ENCODE measurements at places on chromosomes 5 and 9.

- no peak for DNase-seq
Measured at GRCh38 chr5:94621763-94622162, 3.3 kb downstream of the SLF1 start.

DNA sequence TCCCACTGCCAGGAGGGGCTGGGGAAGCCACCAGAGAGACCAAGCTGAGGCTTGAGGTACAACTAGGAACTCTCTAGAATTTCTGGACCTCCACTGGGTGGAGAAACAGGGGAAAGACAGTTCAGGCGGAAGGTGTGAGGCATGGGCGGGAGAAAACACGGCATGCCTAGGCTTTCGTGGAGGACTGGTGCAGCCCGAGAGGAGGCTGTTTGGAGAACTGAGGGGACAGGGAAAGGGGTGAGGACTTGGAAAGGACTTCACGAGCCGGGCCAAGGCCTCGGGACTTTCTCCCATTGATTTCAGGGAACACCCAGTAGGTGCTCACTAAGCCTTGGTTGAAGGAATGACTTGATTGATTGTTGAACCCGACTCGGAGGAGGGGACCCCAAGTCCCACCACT lies 9.5 kb upstream of the ADGRD2 start:
- no peak for DNase-seq

DNA sequence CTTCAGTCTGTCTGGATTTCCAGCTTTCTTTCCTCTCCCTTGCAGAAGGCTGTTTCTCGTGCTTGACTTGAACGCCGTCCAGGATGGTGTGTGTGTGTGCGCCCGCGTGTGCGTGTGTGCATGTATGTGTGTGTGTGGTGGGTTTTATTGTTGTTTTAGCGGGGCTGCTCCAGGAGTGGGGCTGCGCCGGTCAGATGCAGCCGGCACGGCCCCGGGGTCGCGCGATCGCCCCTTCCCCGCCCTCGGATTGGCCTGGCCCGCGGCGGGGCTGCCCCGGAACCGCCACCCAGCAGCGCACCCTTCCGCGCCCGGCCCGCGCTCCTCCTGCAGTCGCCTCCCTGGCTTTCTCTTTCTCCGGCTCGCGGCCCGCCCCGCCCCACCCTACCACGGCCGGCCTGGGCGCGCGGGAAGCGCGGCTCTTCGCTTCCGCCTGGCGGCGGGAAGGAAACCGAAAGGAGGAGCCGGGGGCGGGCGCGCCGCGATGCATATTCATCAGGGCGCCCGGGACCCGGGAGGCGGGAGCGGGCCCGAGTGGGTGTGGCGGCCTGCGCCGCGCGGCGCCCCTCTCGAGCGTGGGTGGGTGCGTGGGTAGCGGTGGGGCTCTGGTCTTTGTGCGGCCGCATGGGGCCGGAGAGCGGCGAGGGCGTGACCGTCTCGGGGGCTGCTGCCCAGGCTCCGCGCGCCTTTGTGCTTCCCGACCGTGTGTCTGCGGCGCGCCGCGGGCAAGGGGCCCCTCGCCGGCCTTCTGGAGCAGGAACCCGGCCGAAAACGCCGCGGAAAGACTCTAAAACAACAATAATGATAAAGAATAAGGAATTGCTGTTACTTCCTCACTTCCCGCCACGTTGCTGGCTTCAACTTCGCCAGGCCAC lies 8.5 kb upstream of the NFIB start:
- DNase-seq = peak; percentile 67

DNA sequence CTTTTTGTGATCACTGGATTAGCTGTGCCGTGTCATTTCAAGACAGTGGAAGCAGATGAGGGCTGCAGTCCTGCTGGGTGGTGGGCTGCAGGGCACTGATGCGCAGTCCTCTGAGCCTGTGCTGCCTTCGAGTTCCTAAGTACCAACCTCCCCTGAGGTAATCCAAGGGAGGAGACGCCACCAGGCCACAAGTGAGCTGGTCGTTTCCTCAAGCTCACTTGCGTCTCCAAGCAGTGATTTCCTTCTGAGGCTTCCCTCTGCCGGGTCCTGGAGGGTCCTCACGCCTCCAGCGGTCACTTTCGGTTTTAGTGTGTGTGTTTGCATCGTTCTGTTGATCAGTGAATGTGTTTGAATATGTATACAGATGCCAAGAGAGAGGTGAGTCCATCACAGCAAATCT lies 115.7 kb downstream of the TRIO start:
- no peak for DNase-seq

DNA sequence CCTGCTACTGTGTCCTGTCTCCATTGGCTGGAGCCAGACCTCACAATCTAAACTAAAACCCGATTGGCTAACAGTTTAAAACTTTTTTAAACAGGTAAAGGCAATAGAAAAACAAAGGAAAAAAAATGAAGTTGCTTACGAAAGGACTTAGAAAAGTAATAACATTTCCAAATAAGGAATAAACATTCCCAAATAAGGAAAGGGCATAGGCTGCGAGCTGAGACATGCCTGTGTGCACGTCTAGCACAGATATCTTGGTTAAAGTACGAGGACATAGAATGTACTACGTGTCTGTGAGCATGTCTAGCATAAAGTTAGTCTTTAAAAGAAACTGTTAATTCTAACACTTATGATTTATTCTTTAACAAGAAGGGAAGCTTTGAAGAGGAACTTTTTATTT lies 15.3 kb upstream of the FAM120A start:
- DNase-seq = no peak

GRCh38 chr5:108003178-108003577 lies 332.4 kb upstream of the EFNA5 start:
- no peak for DNase-seq

Measured in CD4-positive, alpha-beta T cell treated with Interleukin-1 beta for 1 hour (primary cell).